Heart right ventricle (tissue), 16 donors: ENCODE measurements at places on chromosomes 12 and 14.

- no peak for DNase-seq
Measured at GRCh38 chr12:72865921-72866320, 593.8 kb downstream of the TRHDE start.

DNA sequence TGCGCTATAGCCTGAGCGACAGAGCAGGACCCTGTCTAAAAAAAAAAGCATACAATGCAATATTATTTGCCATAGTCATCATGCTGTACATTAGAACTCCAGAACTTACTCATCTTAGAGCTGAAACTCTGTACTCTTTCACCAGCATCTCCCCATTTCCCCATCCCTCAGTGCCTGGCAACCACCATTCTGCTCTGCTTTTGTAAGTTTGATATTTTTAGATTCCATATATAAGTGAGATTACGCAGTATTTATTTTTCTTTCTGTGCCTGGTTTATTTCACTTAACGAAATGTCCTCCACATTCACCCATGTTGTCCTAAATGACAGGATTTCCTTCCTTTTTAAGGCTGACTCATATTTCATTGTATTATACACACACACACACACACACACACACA lies 121.8 kb downstream of the BBS10 start:
- DNase-seq: no peak

- DNase-seq: no peak
Measured at GRCh38 chr12:44317651-44318126, 481.8 kb downstream of the TMEM117 start.

GRCh38 chr12:119019166-119019565 lies 37.8 kb downstream of the SRRM4 start:
- no peak for DNase-seq

DNA sequence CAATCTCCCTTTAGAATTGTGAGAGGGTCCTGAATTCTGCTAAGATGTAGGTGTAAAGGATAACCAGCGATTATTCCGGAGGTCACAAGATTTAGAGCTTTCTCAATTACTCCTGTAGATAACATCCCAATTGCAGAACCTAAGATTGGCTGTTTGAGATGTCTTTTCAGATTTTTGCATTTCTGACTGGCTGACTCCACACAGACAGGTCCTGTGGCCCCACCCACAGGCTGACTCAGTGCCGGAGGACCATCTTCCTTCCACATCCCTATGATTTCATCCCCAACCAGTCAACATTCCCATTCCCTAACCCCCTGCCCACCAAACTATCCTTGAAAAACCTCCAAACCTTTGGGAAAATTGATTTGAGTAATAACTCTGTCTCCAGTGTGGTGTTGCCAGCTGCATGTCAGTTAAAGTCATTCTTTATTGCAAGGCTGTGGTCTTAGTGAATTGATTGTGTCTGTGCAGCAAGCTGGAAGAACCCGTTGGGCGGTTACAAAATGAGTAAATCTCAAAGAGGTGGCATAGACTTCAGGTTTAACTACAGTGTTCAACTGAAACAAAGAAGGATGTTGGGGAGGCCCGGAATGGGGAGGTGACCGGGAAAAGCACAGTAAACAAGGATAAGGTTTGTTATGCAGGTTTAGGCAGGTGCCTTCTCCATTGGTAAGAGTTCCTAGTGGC lies 10.6 kb downstream of the FNTB start:
- no peak for DNase-seq

- no peak for DNase-seq
Measured at GRCh38 chr12:78672033-78672432, 192.5 kb upstream of the SYT1 start.

- DNase-seq: no peak
Measured at GRCh38 chr12:129304529-129304928, 451.3 kb downstream of the GLT1D1 start.
